Activated CD8-positive, alpha-beta memory T cell treated with anti-CD3 and anti-CD28 coated beads for 1 hour (primary cell): ENCODE measurements at places on chromosomes 5 and 9.

- no peak for DNase-seq
Measured at GRCh38 chr9:126836216-126836615, 24.2 kb upstream of the ZBTB34 start.

- DNase-seq, result no peak
Measured at GRCh38 chr9:133603135-133603927, 5.9 kb downstream of the FAM163B start.

- DNase-seq, result no peak
Measured at GRCh38 chr9:78462611-78463010, 165.7 kb downstream of the PSAT1 start.

- DNase-seq, result no peak
Measured at GRCh38 chr5:68289498-68289897, 73.9 kb downstream of the PIK3R1 start.

GRCh38 chr5:154053468-154053867 is 14.7 kb downstream of the MFAP3 start:
- DNase-seq, result no peak

DNA sequence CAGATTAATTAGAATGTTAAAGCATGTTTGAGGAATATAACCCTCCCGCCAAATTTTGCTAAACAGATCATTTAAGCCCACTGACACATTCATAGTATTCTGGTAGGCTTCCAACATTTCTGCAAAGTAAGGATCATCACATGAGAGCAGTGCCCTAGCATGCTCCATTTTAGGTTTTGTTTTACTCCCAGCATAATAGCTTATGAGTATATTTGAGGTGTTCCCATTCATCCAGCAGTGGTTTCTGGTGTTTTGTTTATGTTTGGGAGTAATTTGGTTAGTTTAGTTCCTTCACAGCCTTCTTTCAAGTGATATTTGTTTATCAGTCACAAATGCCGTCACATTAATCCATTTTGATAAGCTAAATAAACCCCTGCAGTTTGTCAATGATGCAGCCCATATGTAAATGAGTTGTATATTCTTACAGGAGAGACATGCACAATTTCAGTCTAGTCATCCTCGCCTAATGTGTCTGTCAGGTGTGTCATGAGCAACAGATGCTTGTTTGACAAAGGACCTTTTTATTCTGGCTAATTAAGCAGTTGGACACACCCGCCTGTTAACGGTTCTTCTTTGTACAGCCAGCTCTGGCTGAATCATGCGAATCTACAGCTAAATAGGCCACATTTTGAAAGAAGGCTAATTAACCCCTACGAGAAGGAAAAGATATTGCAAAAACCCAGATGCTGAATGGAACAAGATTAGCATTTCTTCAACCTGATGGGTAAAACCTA is 124.4 kb downstream of the RFX3 start:
- DNase-seq, result no peak

- DNase-seq, result no peak
Measured at GRCh38 chr5:36502608-36503007, 103.8 kb upstream of the SLC1A3 start.

GRCh38 chr9:78311075-78311474 is 14.2 kb downstream of the PSAT1 start:
- no peak for DNase-seq

DNA sequence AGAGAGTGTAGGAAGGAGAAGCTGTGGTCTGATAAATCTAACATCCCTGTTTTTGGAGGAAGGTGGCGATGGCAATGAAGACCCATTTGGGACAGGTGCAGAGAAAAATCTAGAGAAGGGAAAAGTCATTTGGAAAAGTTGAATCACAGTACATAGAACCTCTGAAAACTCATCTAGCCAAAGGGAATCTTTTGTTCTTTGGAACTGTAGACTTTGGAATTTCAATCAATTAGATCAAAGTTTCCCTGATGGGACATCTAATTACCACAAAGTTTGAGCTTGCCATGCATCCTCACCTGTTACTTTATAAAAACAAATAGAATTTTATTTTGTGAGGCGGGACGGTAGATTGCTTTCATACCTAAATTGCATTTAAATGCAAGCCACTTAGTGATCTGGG is 294.9 kb downstream of the TRPM3 start:
- no peak for DNase-seq

DNA sequence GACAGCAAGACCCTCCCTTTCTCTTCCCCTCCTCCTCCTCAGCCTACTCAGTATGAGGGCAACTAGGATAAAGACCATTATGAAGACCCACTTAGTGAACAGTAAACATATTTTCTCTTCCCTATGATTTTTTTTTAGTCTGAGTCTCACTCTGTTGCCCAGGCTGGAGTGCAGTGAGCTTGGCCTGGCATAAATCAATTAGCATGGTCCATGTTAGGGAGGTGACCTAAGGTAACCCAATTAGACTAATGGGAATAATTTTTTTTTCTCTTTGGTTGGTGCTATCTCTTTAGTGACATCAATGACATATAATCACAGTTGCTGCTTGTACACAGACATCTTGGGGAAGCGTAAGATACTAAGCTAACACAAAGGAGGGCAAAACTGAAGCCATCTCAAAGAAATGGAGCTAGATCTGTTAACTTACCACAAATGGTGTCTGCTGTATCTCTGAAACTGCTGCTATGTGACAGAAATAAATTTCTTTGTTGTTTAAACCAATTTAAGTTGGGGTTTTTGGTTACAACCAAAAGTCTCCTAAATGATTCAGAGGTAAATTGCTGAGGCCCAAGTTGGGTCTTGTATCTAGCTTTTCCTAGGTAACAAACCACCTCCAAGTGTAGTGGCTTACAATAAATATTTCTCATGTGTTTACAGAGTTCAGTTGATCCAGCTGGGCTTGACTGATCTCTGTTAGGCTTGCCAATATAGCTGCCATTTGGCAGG is 13.3 kb downstream of the PKD2L2 start:
- no peak for DNase-seq

DNA sequence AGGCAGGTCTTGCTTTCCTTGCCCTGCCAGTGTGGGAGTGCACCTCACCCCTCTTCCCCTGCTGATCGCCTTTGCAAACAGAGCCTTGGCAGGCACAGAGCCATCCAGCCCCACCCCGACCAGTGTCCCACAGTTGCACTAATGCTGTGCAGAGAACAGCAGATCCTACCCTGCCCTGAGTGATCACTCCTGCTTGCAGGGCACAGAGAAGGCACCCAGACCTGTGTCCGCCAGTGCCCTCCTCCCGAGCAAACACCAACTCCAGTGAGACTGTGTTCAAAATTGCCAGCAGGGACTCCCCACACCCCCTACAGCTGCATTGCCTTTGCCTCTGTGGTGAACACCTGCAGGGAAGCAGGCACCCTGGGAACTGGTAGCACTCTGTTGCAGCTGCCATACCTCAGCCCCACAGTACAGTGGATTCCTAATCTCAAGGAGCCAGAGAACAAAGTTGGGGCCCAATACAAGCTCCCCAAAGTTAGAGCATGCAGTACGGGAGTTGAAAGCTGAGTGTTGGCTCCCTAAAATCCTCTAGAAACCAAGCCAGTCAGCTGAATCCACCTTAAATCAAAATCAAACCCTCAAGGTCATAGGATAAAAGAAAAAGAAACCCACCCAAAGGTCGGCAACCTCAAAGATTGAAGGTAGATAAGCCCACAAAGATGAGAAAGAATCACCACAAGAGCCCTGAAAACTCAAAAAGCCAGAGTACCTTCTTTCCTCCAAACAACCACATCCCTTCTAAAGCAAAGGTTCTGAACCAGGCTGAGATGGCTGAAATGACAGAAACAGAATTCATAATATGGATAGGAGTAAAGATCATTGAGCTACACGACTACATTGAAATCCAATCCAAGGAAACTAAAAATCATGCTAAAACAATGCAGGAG is 92.9 kb upstream of the PIK3R1 start:
- DNase-seq, result no peak

DNA sequence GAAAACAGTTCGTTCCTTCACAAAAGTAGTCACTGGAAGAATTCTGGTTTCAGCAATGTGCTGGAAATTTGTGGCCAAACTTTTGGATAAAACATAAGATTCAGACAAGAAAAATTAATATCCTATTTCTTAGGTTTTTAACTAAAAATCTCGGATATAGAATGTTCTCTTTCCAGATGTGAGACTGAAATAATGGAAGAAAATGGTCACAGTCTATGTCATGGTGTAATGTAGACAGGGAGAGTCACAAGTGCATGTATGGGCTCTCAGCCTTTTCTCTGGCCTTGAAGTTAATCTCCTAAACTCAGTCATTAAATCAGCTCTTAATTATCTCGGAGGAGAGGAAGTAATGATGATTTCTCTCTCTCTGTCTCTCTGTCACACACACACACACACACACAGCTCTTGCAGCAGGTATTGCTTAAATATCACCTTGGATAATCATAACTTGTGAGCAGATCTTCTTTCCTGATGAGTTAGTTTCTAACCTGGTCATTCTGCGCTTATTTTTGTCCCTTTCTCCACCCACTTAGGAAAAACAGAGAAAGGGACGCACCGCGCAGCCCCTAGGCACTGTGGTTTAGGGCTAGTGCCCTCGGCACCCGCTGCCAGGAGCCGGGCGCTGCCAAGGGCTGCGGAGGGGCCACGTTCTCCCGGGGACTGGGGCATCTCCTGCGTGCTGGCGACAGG is 672 bp upstream of the ITGA2 start:
- no peak for DNase-seq

- DNase-seq, result no peak
Measured at GRCh38 chr9:105994970-105995369, 300.6 kb downstream of the TMEM38B start.

- no peak for DNase-seq
Measured at GRCh38 chr5:173265433-173265832, 30.4 kb upstream of the NKX2-5 start.

- no peak for DNase-seq
Measured at GRCh38 chr5:140217299-140218026, 42.5 kb downstream of the CYSTM1 start.

GRCh38 chr9:87740209-87740608 is 14.3 kb downstream of the CTSL start:
- DNase-seq, result no peak

DNA sequence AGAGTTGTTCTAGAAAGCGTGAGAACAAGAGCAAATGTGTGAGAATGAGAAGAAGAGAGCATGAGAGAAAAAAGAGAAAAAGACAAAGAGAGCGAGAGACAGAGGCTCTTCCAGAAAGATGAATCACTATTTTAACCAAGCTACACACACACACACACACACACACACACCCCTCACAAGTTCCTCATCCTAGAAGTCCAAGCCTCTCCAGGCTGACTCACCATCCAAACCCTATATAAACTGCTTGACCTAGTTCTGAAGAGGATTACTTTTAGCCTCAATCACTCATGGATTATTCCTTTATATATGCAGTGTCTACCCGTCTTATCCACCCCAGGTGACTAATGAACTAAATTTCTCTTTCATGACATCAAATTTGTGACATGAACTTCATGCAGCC is 37.6 kb downstream of the C9orf57 start:
- no peak for DNase-seq

DNA sequence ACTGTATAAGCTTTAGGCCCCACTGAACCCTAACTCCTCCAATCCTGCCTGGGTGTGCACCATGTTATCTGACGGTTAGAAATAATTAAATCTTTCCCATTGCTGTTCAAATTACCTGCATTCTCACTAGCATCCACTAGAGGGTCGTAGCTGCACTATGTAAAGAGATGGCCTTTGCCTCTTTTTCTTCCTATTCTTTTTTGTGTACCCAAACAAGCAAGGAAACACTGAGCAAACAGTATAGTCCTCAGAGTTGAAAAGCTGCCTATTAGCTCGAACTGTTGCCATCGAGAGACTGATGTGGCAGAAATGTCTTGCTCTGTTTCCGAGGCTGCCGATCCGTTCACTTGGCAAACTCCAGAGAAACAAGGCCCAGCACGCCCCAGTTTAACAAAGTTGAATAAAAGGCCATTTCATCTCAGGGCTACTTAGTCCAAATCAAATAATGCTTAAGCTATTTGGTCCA is 163.8 kb upstream of the TRPM3 start:
- no peak for DNase-seq

GRCh38 chr9:95284162-95285080 is 33.1 kb downstream of the FANCC start:
- DNase-seq, result no peak

- DNase-seq, result no peak
Measured at GRCh38 chr5:174271316-174271715, 225.8 kb downstream of the NSG2 start.

GRCh38 chr9:127942216-127943010 is 4.8 kb upstream of the DPM2 start:
- no peak for DNase-seq

GRCh38 chr9:20315677-20316076 is 306.6 kb downstream of the MLLT3 start:
- DNase-seq, result no peak

DNA sequence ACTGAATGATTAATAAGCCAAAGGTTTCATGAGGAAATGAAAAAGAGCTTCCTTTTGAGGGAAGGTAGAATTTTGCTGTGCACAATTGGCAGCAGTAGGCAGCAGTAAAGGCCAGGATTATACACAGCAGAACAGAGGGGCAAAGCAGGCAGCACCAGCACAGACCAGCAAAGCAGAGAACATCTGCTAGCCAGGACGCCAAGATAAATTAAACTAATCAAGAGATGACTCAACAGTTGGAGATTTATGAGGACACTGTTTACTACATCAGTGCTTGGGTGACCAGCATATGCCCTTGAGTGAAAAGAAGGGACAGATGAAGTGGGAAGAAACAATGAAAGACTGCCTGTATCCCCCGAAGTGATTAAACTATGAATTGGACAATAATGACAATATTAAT is 871.4 kb upstream of the CDH10 start:
- no peak for DNase-seq

GRCh38 chr5:150599917-150600511 is 40.4 kb upstream of the SYNPO start:
- DNase-seq, result no peak

DNA sequence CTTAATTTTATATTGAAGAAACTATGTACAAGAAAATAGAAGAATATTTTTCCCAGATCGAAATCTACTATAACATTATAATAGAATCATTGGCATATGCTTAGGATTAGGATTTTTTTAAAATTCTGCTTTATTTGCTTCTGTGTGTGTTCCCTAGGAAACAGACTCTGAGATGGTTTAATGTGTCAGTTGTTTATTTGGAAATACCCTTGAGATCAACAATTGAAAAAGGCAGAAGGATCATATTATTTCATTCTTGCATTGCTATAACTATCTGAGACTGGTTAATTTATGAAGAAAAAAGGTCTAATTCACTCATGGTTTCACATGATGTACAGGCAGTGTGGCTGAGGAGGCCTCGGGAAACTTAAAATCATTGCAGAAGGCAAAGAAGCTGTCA is 622.6 kb downstream of the PRR16 start:
- no peak for DNase-seq

GRCh38 chr9:92359394-92359995 is 33.7 kb downstream of the CENPP start:
- DNase-seq, result no peak

GRCh38 chr5:158246661-158247060 is 387.7 kb upstream of the CLINT1 start:
- DNase-seq, result no peak

GRCh38 chr5:1246711-1247431 is 21.7 kb downstream of the SLC6A18 start:
- DNase-seq, result no peak

GRCh38 chr9:4946937-4947336 is 38.1 kb upstream of the JAK2 start:
- DNase-seq, result no peak

- no peak for DNase-seq
Measured at GRCh38 chr5:156824800-156825199, 25.3 kb upstream of the PPP1R2B start.

- no peak for DNase-seq
Measured at GRCh38 chr9:105661011-105661410, 1.2 kb upstream of the TAL2 start.
